Mesothelial cell of epicardium (in vitro differentiated cells): ENCODE measurements at places on chromosomes 16 and 17.
A peak's percentile ranks its signal among the peaks of the same experiment; 100 is the strongest.

- H3K27ac ChIP-seq = no peak overlapping the region
- H3K27me3 ChIP-seq = no peaks in the 10 kb centered on the region
- no peak for DNase-seq
- H3K4me3 ChIP-seq = no peak overlapping the region
Measured at GRCh38 chr16:22328081-22328725, 31.0 kb downstream of the POLR3E start.

- H3K36me3 ChIP-seq = no peaks in the 10 kb centered on the region
- no peak overlapping the region for H3K4me3 ChIP-seq
- H3K27ac ChIP-seq = no peak overlapping the region
- peaks cover 17% of the 10 kb centered on the region for H3K4me1 ChIP-seq
Measured at GRCh38 chr17:57567251-57567650, 177.8 kb downstream of the CCDC182 start.

DNA sequence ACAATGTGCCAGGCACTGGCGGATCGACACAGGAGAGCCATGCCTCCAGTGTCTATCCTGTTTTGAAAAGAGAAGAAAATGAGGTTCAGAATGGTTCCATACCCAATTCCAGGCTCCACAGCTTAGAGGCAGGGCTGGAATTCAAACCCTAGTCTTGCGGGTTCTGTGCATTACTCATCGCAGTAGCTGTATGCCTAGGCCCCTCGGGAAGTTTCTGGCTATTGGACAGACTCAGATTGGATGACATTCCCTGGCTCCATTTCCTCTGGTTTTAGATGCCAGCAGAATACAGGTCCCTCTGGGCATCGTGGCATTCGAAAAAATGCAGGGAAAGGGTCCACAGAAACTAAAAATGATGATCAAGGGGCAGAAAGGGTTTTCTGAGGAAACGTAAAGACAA lies 184.7 kb downstream of the COPRS start:
- no peaks in the 10 kb centered on the region for H3K36me3 ChIP-seq
- no peak for DNase-seq
- peaks cover 13% of the 10 kb centered on the region for H3K27me3 ChIP-seq
- H3K4me3 ChIP-seq = no peak overlapping the region
- no peak overlapping the region for H3K27ac ChIP-seq

GRCh38 chr17:73550556-73550955 lies 93.7 kb downstream of the SDK2 start:
- no peak overlapping the region for H3K27ac ChIP-seq
- no peaks in the 10 kb centered on the region for H3K36me3 ChIP-seq
- no peak overlapping the region for H3K4me3 ChIP-seq
- no peak for DNase-seq
- peaks cover 30% of the 10 kb centered on the region for H3K4me1 ChIP-seq
- no peaks in the 10 kb centered on the region for H3K27me3 ChIP-seq

DNA sequence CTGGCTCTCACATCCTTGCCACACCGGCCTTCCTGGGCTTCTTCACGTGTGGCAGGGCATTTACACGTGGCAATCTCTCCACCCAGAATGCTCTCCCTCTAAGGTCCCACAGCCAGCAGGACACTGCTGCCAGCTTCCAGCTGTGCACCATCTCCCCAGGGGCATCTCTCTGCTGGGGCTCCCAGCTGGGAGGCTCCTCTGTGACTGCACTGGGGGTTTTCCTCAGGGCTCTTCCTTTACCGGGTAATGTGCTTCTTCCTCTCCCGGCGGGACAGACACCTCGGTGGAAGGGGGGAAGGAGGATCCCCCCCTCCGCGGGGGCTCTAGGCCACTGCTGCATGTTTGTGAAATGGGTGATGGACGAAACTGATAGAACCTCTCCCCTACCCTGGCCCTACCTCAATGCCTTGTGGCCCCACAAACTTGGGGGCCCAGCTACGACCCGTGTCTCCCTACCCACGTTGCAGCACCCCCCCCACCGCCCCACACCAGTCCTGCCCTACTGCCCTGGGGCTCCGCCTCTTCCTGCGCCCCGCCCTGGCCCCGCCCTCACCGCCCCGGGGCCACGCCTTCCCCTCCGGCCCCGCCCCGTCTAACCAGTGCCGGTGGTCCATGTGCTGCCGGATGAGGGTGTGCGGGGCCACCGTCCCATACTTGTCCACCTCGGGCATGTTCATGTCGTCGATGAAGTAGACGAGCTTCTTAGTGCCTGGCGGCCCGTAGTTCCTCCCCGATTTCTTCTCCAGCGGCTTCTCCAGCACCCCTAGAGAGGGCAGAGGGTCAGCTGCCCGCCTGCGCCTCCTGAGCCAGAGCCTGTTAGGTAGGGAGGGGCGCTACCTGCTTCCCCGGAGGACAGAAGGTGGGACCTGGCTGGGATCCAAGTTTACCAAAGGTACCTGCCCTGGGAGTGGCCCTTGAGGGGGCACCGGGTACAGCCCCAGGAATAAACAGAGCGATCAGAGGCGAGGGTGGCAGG lies 92.6 kb downstream of the DNAH17 start:
- peak overlapping the region; percentile 63 for H3K4me3 ChIP-seq
- H3K36me3 ChIP-seq = no peaks in the 10 kb centered on the region
- peaks cover 5% of the 10 kb centered on the region for H3K4me1 ChIP-seq
- H3K27me3 ChIP-seq = peaks cover 13% of the 10 kb centered on the region
- DNase-seq = no peak
- peak overlapping the region; percentile 51 for H3K27ac ChIP-seq

GRCh38 chr16:57239107-57239506 lies 6.0 kb upstream of the ARL2BP start:
- no peaks in the 10 kb centered on the region for H3K4me1 ChIP-seq
- no peak overlapping the region for H3K27ac ChIP-seq
- H3K4me3 ChIP-seq = no peak overlapping the region
- no peak for DNase-seq
- H3K36me3 ChIP-seq = peaks cover 32% of the 10 kb centered on the region
- no peaks in the 10 kb centered on the region for H3K27me3 ChIP-seq
